ENCODE measurements at places on chromosomes 5 and 9.

- DNase-seq, result no peak
Observed at GRCh38 chr9:117116084-117116483, 298.8 kb downstream of the ASTN2 start.

GRCh38 chr9:18941060-18941740 lies 91.8 kb downstream of the SAXO1 start:
- DNase-seq, result no peak

DNA sequence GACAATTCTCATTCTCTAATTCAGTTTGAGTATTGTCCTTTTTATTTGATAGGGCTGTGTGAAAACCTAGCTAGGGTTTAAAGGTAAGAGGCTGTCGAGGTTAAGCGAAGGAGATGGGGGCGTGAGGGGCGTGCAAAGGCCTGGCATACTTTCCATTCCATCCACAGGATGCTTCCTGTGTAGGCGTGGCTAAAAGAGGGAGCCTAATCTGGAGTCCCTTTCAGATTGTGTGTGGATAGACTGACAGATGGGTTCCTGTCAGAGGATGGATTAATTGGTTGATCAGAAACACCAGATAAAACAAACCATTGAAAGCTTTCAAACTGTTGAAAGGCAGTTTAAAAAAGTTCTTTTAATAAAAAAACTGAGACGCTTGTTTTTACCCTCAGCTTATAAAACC lies 1.1 kb upstream of the ELL2 start:
- DNase-seq, result no peak

GRCh38 chr9:27042476-27042875 lies 37.0 kb upstream of the LRRC19 start:
- DNase-seq, result no peak

DNA sequence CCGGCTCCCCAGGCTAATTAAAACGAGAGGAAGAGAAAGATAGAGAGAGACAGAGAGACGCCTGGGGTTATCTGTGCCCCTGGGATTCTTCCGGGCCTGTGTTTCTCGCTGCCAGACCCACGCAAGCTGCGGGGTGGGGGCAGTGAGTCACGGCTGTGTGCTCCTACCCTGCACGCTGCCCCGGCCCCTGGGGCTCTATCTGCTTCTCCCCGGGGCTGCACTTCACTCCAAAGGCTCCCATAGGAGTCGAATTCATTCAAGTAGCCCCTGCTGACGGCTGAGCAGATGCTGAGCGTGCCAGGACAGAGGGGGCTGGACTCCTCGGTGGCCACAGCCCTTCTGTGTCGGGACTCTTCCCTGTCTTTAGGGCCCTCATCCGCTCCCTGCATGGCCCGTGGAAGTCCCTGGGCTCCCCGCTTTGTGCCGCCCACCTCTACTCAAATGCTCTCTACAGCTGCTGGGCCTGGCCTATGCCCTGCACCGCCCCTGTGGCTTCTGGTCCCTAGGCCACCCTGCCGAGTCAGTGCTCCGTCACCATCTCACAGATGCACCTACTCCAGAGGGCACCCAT lies 22.8 kb downstream of the SARDH start:
- no peak for DNase-seq

GRCh38 chr5:159713773-159714172 lies 202.5 kb upstream of the ADRA1B start:
- DNase-seq, result no peak

- DNase-seq, result no peak
Observed at GRCh38 chr9:87119328-87119881, 172.1 kb upstream of the GAS1 start.

GRCh38 chr9:80648336-80648735 lies 1041.0 kb downstream of the TLE1 start:
- no peak for DNase-seq

- no peak for DNase-seq
Observed at GRCh38 chr9:17462869-17463464, 115.9 kb upstream of the SH3GL2 start.

DNA sequence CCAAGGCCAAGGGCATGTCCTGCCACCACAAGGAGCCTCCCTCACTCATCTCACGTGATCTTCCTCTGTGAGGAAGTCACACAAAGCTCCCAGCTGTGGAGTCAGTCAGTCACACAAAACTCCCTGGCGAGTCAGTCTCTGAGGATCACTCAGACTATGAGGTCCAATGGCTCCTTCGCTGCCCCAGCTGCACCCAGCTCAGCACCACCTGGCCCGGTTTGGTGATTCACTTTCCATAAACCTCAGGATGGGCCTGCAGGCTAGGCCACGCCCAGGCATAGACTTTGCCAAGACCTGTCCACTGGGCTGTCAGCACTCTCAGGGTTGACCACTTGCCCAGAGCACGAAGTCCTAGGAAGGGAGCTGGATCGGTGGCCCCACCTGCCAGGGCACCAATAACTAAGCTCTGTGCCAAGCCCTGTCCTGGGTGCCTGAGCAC lies 233.8 kb downstream of the HSPA4 start:
- no peak for DNase-seq

DNA sequence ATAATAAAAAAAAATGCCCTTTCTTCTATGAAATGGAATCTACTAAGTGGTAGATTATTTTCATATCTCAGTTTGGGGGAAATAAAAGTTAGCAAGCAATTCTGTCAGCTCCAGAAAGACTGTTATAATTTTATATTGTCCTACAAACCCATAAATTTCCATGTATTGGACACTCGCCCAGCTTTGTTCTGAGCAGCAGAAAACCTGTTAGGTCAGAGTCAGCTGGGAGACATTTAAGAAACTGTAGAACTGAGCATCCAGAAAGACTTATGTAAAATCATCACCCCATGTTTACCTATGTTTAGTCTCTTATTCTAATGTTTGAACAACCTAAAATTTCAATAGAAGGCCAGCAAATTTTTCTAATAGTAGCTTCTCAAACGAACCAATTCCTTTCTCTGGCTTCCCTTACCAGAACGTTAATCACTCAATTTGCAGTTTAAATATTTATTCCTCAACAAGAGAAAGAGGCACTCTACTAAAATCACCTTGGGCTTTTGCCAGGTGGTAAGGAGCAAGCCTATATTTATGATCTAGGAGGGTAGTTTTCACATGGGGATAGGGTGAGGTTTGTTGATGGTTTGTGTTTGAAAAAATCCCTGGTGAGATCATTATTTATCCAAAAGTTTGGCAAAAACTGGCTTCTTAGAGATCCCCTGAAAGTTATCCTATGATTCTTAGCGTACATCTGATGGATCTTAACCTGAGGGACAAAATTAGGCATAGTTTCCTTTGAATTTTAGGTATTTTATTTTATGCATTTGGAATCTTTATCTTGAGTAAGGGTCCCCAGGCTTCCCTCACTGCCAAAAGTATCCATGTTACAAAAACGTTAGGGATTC lies 34.4 kb downstream of the MACROH2A1 start:
- DNase-seq, result no peak

GRCh38 chr5:149325166-149325735 lies 20.0 kb upstream of the GRPEL2 start:
- DNase-seq, result no peak

DNA sequence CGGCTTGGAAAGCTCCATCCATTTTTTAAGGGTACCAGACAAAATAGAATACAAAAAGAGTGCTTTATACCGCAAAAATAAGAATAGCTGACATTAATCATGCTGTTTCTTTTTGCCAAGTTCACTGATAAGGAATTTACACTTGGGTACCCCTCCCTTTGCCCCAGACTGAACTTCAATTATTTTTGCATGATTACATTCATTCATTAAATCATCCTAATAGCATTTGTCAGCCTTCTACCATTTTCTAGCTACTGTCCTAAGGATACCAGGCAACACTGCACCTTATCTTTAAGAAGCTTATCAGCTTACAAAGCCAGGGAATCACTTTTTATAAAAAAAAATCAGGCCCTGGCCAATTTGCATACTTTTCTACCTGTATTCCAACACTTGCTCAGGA lies 48.4 kb downstream of the YIPF5 start:
- no peak for DNase-seq

- no peak for DNase-seq
Observed at GRCh38 chr9:37788332-37788731, 3.5 kb upstream of the EXOSC3 start.

DNA sequence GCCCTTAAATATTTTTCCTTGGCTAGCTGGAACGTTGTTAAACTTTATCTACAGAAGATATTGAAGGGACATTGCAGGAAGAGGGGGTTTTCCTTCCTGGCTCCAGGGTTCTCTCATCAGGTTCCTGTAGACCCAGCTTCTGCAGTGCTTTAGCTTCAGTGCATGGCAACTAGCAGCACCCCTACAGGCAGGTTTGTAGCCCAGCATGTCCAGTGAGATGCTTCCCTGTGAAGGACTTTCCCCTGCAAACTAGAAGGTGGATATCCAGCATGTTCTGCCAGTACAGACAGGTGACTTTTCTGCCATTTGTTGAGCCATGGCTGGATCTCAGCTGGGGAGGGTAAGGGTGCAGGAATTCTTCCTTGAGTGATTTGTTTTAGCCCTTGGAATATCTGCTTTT lies 10.4 kb downstream of the CCL28 start:
- no peak for DNase-seq

GRCh38 chr5:166330036-166330435 lies 1961.4 kb upstream of the WWC1 start:
- no peak for DNase-seq

DNA sequence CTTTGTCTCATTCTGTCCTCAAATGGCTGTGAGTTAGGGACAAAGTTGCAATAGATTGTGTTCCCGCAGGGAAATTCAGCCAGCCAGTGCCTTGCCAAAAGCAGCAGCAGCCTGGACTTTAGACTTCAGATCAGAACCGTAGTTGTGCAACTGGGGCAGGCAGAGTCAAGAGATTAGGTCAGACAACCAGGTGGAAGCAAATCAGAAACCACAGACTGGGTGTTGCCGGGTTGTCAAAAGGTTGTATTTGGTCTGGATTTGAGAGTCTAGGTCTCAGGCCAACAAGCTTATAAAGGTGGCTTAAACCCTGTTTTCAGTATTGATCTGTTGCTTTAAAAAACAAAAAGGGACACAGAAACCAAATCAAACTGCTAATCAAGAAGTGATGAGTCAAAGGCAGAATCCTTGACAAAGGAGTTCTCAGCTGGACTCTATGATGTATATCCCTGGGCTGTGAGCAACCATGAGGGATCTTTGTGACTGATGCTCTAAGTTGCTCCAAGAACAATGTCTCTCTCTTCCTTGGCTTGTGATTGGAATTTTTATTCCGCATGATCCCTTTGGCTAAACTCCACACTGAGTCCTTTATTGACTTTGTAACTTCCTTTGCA lies 20.9 kb downstream of the RFK start:
- DNase-seq, result no peak

GRCh38 chr5:22754155-22754554 lies 99.0 kb downstream of the CDH12 start:
- DNase-seq, result no peak
